OCI-M1 (cell line): ENCODE measurements at places on chromosomes 6 and 20.

- DNase-seq, result no peak
These were observed 241.6 kb downstream of the TFAP2B start for GRCh38 chr6:51060262-51060762.

- DNase-seq, result no peak
These were observed 216.1 kb downstream of the QKI start for GRCh38 chr6:163630572-163630971.

DNA sequence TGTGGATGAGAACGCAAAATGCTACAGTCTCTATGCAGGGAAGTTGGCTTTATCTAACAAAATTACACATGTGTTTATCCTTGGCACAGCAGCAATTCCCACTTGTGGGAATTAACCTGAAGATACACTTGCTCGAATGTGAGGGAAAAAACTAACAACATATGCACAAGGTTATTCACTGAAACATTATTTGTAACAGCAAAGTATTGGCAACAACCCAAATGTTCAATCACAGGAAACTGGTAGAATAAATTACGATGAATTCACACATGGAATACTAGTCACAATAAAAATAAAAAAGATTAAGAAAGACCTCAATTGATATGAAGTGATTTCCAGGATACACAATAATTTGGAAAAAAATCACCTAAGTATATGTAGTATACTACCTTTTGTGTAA, 68.1 kb upstream of the OGFRL1 start:
- DNase-seq, result no peak

DNA sequence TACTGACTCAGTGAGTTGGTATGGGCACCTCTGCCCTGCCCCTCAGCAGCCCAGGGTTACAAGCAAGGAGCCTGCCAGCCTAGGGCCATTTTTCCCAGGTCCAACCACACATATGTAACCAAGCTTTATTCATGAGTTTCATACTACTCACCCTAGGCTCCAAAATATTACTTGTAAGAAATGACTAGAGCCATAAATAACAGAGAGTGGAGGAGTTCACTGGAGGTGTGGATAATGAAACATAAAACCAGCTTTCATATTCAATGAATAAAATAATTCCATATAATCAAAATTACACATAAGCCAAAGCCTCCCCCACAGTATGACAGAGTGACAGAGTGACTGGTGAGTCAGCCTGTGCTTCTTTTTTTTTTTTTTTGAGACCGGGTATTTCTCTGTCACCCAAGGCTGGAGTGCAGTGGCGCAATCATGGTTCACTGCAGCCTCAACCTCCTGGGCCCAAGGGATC, 229.8 kb upstream of the SASH1 start:
- peak; percentile 14 for DNase-seq

- no peak for DNase-seq
These were observed 219.0 kb downstream of the BMP7 start for GRCh38 chr20:57047281-57048026.

- DNase-seq, result no peak
These were observed 30.0 kb upstream of the CARMIL1 start for GRCh38 chr6:25249133-25249532.

GRCh38 chr6:35206346-35206745, 7.4 kb upstream of the SCUBE3 start:
- DNase-seq, result no peak

GRCh38 chr20:49986049-49986448, 3.3 kb downstream of the SNAI1 start:
- DNase-seq, result no peak

GRCh38 chr20:36860339-36860738, 15.6 kb upstream of the TLDC2 start:
- no peak for DNase-seq

- no peak for DNase-seq
These were observed 7.4 kb upstream of the CCDC167 start for GRCh38 chr6:37507077-37507476.

DNA sequence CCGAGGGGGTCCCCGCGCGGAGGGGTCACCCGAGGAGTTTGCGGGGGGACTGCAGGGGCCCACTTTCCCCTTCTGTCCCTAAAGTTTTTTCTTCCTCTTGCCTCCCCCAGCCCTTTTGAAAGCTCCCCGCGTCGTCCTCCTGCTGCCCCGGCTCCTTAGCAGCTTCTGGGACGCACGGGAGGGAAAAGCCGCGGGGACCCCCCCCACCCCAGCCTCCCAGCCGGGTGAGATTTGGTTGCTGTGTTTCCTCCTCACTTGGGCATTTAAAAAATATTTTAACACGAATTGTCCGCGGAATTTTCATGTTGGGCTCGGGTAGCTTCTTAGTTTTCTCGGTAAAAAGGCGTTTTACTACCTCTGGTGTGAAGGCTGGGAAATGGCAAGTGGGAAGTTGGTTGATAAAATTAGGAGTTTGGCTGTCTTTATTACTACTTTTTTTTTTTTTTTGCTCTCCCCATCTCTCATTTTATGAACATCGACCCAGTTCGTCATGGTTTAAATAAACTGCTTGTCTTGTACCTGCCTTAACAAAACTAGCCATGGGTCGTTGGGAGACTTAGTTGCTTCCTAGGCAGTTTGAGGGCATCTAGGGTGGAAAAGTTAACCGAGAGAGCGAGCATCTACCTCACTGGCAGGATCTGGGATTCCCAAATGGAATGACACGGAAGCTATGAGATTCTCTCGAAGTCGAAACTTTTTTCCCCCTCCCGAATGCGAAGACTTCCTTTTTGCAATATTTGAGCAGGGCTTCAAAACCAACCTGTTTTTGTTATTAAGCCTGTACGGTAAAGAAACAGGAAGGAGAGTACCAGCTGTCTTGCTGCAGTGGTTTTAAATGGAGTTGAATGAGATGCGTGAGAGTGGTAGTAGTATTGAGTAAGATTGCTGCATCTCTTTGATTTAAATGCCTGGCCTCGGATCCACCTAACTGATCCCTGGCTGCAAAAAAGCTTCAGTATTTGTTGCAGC, 868 bp downstream of the NCOA3 start:
- peak; percentile 77 for DNase-seq

GRCh38 chr6:164753517-164753916, 555.9 kb downstream of the C6orf118 start:
- DNase-seq, result no peak
